ENCODE measurements at places on chromosomes 2 and 18.
A peak's percentile ranks its signal among the peaks of the same experiment; 100 is the strongest.

DNA sequence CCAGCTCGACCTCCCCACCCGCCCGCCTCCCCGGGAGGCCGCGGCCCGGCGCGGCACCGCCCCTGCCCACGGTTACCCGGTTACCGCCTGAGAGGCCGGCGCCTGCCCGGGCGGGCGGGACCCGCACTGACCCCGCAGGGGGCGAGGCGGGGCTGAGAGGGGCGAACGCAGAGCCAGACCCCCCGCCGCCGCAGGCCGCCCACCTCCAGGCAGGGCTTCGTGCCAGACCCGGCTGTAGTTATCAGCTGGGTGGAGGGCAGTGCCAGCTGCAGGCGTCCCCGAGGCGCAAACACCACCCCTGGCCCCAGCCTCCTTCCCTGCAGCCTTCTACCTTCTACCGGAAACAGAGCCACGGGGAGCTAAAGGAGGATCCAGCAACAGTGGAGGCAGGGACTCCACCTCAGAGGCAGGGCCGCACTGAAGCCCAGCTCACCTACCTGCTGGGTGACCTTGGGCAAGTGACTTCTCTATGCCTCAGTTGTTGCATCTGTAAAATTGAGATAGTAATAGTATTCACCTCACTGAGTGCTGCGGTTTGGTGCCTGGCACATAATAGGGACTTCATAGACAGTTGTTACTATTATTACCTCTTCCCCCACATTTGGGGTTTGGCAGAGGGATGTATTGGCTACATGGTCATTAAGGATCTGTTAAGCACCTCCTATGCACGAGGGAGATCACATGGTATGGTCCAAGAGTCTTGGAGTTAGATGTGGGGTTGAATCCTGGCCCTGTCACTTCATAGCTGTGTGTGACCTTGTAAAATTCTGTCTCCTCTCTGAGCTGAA lies 231.6 kb upstream of the SMAD2 start:
- peak; percentile 39 for DNase-seq

DNA sequence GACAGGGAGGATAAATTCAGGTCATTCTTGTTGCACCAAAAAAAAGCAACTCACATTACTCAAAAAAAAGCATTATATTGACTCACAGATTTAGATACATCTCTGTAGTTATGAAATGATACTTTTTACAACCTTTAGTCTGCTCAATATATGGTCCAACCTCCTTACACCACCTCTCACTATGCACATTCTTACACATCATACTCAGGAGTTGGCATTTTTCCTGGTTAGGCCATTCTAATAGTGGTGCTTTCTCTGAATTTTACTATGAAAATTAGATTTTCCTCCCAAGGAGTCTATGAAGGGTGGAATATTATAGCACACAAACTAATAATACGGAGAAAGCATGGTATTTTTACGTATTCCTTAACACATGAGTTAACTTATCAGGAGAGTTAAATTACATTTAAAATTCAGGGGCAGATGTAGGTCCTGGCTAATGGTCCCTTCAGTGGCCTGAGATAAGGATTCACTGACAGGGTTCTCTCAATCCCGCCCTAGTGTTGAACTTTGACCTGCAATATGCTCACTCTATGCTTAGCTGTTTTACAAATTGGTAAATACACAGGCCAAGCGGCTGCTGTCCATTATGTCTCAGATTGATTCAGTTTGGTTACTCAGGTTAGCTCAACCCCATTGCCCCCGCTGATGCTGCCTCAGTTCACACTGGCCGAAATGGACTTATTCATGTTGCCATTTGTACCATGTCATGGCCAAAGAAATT lies 153.6 kb downstream of the NCKAP5 start:
- no peak for DNase-seq

DNA sequence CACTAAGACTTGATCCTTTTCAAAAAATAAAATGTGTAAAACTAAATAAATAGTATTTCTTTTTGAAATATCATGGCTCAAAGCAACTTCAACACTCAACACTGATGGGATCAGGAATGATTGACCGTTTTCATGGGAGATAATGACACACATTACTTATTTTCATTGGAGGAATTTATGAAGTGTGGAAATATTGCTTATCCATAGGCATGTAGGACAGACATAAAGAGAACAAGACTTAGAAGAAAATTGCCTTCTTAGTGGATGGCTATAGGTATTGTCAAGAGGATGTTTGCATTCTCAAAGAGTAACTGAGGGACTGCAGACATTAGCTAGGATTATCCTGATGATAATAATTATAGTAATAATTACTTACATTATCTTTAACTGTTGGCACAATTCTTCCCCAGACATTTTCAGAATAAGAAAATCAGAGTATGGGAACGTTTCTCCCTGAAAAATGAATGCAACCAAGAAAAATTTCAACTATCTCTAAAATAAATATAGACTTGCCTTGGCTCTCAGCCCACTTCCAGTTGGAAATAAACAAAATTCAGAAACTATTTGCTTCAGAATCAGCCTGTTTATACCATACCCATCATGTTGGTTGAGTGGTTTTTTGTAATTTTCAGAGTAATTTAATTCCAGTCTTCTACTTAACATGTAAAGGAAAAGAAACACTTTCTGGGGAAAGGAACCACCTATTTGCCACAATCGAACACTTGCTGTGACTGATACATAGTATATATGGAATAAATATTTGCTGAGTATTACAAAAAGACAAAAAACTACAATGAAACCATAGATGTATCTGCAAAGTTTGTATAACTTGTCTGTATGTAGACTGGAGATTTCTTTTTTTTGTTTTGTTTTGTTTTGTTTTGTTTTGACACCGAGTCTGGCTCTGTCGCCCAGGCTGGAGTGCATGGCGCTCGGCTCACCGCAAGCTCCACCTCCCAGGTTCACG lies 165.7 kb downstream of the TMX3 start:
- DNase-seq: no peak

- DNase-seq: no peak
Observed at GRCh38 chr2:12923907-12924610, 207.3 kb downstream of the TRIB2 start.

- DNase-seq: peak; percentile 46
Observed at GRCh38 chr2:66587216-66587615, 152.3 kb downstream of the MEIS1 start.

DNA sequence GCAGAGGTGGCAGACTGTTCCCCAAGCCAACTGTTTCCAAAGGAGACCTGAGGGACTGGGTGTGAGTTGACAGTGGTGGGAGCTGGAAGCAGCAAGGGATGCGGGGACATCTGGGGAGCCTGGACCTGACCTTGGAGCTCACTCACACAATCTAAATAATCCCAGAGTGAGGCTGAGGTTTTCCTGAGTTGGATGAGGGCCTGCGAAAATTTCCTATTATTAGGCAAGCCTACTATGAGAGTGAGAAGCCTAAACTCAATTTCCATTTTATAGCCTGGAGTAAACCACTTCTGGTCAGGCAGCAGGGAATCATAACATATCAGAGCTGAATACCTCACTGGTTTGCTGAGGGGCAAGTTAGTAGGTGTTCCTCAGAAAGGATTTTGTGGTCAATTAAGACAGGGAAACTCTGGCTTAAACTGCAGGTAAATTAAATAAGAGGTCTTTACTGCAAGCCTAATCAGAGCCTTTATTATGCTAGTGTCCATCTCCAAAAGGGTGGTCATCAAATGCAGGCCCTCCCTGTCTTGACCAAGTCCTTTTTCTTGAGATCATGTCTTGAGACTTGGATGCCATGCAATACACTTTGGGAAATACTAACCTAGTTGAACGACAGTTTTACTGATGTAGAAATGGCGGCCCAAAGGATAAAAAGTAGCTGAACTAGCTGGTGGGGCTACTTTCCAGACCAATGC lies 1.7 kb upstream of the COX5B start:
- DNase-seq: no peak

- DNase-seq: peak; percentile 50
Observed at GRCh38 chr2:174682007-174682577, 82.2 kb downstream of the CHRNA1 start.

DNA sequence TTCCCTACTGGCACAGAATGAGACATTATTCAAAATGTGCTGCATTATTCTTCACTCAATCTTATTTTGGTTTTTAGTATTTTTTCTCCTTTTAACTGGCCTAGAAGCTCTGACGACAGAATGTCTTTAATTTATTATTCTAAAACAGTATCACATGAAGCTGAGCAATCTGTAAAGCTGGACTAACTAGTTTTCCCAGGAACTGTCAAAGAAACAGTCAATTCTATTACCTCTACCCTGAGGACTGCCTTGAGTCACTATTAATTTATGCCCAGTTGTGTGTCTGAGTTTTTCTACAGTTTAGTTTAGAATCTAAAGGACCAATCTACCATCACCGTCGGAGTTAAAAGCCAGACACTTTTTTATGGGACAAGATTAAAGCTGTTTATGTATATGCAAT lies 31.6 kb downstream of the MBD2 start:
- DNase-seq: no peak

GRCh38 chr2:147538088-147538487 lies 306.7 kb upstream of the ACVR2A start:
- no peak for DNase-seq

DNA sequence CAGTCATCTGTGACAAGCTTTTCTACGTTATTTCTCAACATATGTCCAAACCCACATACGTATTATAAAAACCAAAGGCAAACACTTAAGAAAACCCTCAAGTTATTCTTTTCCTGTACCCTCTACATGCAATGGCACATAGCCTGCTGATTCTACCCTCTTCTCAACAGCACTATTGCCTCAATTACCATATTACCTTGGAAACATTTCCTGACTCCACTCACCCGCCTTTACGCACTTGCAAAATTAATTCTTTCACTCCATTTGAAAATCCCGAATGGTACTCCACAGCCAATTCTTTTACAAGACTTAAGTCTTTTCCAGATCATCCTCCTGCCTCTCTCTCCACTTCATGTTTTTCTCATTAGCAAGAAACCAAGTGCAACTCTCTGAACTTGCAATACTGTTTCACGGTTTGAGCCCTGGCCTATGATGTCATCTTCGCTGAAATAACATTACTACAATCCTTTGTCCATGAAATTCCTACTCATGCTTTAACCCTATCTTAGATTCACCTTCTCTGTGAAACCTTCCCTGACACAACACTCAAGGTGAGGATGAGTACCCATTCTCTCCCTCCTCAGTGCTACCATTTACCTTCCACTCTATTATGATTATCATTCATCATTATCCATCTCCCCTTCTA lies 29.0 kb downstream of the SESTD1 start:
- no peak for DNase-seq

GRCh38 chr18:40939656-40940515 lies 1015.1 kb upstream of the PIK3C3 start:
- DNase-seq: no peak

GRCh38 chr2:24432121-24432520 lies 58.9 kb upstream of the NCOA1 start:
- DNase-seq: no peak

- no peak for DNase-seq
Observed at GRCh38 chr18:7584646-7585275, 17.6 kb downstream of the PTPRM start.

DNA sequence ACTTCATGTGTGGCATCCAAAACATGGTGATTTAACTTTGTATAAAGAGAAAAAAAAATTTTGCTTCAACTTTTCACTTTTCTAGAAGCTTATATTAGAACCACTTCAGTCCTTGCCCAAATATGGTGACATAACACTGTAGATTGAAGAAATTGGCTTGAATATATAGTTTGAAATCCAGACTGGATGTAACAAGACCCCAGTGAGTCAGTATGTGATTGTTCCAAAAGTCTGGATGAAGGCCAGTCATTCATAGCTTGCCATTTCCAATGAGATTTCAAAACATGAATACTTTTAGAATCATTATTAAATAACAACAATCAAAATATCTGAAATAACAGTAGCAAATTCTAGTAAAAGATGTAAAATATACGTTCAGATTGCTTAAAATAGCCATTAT lies 104.8 kb upstream of the FN1 start:
- peak; percentile 76 for DNase-seq

- no peak for DNase-seq
Observed at GRCh38 chr2:147499785-147500184, 345.0 kb upstream of the ACVR2A start.

GRCh38 chr2:112021781-112022231 lies 33.3 kb upstream of the TMEM87B start:
- DNase-seq: peak; percentile 61

GRCh38 chr2:38771632-38772031 lies 6.4 kb upstream of the GEMIN6 start:
- peak; percentile 56 for DNase-seq

DNA sequence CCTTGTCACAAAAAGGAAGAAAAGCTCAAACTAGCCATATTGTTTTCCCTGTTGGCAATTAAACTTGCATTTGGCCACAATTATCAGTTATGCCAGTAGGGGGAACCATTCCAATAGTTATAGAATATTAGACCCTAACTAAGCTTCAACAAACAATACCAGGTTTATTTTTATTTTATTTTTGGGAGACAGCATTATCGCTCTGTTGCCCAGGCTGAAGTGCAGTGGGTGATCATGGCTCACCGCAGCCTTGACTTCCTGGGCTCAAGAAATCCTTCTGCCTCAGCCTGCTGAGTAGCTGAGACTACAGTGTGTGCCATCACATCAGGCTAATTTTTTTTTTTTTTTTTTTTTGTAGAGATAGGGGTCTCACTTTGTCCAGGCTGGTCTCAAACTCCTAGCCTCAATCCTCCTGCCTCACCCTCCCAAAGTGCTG lies 102.1 kb downstream of the ATAD2B start:
- DNase-seq: peak; percentile 27

DNA sequence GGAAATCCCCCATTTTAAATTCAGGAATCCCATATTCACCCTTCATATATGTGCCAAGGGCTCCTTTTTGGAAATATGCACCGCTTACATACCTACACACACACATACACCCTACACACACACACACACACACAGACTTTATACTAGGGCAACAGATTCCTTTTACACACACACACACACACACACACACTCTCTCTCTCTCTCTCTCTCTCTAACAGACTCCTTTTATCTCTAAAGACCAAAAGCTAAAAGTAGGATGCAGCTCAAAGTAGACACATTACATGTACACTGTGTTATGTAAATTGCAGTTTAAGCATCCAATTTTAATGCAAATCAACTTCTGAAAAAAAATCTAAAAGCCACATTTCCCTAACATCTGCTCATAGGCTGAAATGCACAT lies 130.9 kb upstream of the CAPN13 start:
- no peak for DNase-seq

- DNase-seq: no peak
Observed at GRCh38 chr2:181348107-181348837, 108.9 kb upstream of the ITGA4 start.

- DNase-seq: peak; percentile 13
Observed at GRCh38 chr2:3223080-3223923, 154.3 kb downstream of the EIPR1 start.

DNA sequence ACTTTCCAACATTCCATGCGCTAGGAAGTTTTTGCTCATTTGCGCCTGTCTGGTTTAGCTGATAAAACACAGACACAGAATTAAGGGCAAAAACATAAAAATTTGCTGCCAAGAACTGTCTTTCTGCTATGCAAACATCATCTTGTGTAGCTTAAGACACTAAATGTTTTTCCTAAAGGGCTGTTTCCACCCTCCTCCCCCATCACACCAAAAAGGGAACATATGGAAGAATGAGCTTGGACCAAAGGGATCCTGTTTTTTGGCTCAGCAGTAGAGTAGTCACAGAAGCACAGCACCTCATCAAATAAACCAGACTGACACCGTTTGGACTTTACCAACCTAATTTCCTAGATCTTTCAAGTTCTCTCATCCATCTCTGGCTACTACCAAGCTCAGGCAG lies 210.1 kb downstream of the ZNF521 start:
- no peak for DNase-seq

- DNase-seq: no peak
Observed at GRCh38 chr2:128438091-128438490, 119.4 kb upstream of the HS6ST1 start.

GRCh38 chr2:31312898-31313297 lies 78.9 kb downstream of the EHD3 start:
- DNase-seq: peak; percentile 42
